ENCODE measurements at places on chromosomes 7 and 10.

DNA sequence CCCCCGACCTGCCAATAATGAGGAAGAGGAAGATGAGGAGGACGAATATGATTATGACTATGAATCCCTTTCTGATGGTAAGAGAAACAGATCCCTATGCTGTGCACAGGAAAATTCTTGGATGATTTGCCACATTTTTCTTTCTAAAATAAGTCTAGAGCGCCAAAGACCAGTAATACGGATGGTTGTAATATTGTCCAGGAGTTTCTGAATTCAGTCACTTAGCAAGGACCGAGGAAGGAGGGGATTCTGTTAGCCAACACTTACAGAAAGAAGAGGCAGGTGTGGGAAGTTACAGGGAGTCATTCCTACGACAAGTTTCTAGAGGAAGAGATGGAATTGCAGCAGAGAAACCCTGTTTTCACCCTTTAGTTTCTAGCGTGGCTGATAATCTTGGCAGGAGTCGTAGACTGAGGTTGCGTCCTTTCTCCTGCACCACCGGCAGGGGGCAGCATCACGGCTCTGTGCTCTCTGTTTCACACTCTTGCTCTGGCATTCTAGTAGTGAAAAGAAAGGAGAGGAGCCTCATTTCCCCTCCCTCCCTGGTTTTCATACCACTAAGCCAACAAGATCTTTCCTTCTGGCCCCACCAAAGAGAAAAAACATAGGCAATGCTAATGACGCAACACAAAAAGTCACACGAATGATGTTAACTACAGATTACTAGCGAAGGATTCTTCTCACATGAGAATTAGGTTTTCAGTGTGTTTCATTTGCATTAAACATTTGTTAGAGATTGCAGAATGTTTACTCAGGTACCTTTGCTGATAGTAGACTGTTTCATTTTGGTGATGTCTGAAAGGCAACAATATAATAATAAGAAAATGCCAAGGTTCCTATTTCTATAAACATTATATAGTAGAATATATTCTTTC lies 82.7 kb downstream of the NOC3L start:
- peak; percentile 25 for DNase-seq

GRCh38 chr10:43700306-43700705 lies 51.6 kb upstream of the ZNF32 start:
- DNase-seq = no peak

DNA sequence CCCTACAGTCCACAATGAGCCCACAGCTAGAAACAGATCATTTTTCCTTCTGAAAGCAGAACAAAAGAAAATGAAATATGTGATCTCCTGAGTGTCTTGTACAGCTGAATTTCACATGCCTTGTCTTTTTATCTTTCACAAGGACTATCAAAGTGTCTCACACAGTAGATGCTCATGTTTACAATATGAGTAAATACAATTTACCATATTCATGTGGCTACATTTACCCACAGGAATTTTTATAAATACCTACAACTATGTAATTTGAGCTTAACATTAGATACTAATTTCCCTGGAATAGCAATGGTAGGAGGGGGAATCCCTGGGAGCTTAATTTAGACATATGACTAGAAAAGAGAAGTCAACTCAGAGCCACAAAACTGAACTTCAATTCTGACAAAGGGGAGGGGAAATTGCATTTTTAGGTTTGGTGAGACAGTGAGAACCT lies 186.2 kb downstream of the MACC1 start:
- peak; percentile 37 for DNase-seq

- no peak for DNase-seq
Measured at GRCh38 chr10:3136763-3137611, 35.6 kb downstream of the PITRM1 start.

- no peak for DNase-seq
Measured at GRCh38 chr7:26197153-26198115, 3.1 kb downstream of the HNRNPA2B1 start.

GRCh38 chr7:6640246-6640721 lies 3.2 kb downstream of the ZNF316 start:
- DNase-seq = no peak

- DNase-seq = peak; percentile 25
Measured at GRCh38 chr10:94076325-94076841, 82.7 kb downstream of the PLCE1 start.

GRCh38 chr10:121854809-121855445 lies 72.9 kb downstream of the ATE1 start:
- DNase-seq = no peak

DNA sequence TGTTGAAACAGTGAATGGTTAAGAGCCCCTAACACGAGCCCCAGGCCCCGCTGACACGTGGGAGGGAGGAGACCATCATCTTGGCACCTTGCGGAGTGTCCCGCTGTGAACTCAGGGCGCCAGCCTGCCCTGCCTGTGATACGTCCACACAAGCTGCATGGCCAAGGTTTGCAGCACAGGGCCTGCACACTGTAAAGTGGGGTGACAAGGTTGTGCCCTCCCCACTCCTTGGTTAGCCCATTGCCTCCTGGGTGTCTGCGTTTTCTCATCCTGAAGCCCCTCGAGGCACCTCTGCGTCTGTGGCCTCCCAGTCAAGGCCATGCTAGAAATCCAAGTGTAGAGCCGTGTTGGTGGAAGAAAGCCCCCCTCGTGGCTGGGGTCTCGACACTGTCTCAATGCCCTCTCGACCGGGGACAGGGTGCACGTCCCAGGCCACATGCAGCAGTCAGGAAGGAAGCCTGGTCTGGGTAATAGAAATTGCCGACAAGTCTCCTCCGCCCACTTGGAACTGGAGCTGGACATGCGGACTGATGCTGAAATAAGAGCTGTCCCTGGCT lies 192.1 kb downstream of the DNAJB6 start:
- no peak for DNase-seq

- no peak for DNase-seq
Measured at GRCh38 chr10:44898665-44899064, 12.5 kb upstream of the TMEM72 start.

DNA sequence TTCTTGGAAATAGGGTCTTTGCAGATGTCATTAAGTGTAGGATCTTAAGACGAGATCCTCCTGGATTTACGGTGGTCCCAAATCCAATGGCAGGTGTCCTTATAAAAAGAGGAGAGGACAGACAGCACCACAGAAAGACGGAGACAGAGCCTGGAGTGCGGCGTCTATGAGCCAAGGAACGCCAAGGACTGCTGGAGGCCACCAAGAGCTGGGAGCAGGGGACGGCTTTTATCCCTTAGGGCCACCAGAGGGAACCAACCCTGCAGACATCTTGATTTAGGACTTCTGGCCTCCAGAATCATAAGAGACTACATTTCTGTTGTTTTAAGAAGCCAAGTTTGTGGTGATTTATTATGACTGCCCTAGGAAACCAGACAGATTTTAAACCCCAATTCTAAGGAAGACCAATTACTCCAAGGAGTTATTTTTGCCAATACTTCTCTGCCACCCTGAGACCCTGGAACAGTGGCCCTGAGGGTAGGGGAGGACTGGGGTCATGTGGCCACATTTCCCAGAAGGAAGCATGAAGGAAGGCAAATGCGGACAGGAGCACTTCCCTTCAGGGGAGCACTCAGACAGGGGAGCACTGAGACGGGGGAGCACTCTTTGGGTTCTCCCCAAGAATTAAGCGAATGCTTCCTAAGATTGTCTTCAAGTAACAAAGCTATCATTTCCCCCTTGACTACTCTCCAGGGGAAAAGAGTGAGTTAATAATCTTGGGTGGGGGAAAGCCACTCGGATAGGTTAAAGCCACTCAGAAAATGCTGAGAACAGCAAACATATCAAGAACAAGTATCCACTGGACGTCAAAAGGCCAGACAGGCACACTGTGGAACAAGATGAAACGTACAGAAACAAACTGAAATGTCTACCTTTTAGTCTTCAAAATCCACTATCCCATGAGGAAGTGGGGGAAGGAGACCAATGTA lies 67.5 kb downstream of the CHST15 start:
- DNase-seq = no peak

DNA sequence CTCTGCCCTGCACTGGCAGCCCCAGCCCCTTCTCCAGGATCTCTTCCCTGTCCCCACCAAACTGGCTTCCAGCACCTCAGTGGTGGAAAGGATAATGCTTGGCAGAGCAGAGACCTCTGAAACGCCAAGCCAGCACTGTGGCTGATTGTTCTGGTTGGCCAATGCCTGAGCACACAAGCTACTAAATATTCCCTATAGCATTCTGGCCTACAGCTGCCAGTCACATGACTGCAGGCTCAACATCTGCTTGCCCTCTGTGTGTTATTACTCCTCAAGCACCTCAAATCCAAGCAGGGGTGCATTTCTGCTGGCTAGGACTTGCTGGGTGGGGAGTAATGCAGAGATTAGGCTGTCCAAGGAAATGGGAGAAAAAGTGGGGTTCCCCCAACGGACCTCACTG lies 6.1 kb downstream of the TBATA start:
- no peak for DNase-seq

GRCh38 chr7:13908667-13909397 lies 80.6 kb downstream of the ETV1 start:
- DNase-seq = no peak

DNA sequence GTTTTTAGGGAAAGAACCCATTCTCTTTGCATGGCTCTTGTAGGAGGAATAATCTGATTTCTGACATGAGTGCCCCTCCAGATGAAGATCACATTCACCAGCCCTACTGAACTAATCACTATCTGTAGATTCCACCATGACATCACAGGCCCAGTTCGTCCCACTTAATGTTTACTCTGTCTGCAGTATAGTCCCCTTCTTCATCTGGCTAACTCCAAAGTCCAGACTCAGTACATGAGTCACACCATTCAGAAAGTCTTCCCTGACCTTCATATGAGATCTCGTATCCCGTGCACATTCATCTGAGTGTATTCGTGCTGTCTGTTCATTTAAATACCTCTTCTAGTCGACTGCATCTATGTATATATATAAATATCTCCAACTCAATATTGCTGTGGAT lies 366.5 kb upstream of the AKR1E2 start:
- no peak for DNase-seq

- DNase-seq = no peak
Measured at GRCh38 chr10:11212288-11213085, 194.8 kb downstream of the CELF2 start.

DNA sequence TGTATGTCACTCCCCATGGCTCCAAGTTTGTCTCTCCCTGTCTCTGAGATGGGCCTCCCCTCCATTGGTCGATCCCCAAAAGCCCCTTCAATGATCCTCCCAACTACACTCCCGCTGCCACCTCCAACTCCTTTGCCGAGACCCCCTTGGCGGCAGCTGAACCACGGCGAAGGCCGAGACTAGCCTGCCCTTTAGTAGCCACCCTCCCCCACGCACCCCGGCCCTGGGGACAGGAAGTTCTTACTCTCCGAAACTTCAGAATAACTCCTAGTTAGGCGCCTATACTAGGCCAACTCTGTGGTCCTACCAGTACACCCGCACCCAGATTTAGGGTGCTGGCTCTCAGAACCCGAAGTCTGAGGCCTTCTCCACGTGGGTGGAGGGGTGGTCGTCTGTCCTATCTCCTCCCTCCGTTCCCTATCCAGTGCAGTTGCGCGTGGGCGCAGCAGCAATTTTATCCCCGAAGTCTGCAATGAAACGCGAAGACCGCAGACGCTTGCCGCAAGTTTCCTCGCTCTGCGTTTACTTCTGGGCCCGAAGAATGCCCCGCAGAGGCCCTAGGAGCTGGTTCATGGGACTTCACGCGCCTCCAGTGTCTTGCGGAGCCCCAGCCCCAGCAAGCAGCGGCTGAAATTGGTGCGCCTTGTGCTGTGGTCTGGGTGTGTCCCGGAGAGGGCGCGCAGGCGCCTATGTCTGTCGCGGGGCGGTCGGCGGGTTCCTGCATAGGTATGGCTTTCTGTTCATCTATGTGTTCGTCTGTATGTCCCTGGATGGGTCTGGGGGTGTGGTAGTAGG lies 82.6 kb upstream of the SLF2 start:
- no peak for DNase-seq

DNA sequence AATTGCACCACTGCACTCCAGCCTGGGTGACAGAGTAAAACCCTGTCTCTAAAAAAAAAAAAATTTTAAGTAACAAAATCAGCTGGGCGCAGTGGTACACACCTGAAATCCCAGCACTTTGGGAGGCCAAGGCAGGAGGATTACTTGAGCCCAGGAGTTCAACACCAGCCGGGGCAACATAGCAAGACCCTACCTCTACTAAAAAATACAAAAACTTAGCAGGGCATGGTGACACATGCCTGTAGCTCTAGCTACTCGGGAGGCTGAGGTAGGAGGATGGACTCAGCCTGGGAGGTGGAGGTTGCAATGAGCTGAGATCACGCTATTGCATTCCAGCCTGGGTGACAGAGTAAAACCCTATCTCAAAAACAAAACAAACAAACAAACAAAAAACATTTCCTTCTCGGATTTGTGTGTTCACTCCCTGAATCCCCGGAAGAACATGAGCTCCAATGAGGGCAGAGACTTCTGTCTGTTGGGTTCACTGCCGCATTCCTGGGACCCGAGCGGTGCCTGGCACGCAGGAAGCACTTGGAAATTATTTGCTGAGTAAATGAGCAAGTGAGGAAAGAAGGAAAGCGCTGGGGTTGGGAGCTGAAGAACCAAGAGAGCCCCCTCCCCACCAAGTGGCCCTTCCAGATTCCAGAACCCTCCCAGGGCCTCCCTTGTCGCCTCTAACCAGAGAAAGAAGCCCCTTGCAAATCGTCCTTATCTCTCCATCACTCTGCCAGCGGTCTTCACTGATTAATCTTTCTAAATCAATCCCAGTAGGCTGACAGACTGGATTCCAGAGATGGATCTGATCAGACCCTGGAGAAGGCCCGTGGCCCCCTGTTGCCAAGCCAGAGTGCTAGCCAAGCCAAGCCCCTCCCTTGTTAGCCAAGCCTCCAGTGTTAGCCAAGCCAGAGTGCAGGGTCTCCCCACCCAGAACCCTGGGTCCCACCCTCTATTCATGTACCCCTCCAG lies 6.2 kb downstream of the TNRC18 start:
- DNase-seq = peak; percentile 60

DNA sequence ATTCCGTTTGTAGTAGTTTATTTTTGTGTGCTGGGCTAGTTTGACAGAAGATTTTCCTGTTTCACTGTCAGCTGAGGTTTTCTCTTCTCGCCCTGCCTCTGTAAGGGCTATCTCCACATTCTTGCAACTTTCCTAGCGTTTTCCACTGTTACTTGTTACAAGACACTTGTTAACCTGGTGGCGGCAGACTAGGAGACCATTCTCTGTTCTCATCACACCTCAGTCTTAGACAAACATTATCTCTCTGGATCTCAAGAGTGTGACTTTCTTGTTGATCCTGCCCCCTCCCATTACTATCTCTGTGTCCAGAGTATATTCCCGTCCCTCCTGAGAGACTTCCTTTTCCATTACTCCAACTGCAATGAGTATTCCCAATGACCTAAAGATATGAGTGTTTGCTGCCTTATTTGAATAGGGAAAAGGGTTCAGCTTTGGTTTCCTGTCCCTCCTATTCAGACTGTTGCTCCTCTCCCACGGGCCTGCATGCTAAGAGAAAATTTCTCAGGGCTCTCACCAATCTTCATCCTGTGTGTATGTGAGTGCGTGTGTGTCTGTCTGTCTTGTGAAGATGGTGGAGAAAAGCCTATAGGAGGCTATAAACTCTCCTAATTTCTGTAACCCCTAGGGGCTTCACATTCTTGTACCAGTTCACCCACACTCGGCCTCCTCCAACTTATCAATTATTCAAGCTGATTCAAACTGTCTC lies 722.4 kb upstream of the POT1 start:
- DNase-seq = no peak

Measured in kidney glomerular epithelial cell (primary cell).